NCI-H1048 (cell line): ENCODE measurements at places on chromosomes 6 and 20.

DNA sequence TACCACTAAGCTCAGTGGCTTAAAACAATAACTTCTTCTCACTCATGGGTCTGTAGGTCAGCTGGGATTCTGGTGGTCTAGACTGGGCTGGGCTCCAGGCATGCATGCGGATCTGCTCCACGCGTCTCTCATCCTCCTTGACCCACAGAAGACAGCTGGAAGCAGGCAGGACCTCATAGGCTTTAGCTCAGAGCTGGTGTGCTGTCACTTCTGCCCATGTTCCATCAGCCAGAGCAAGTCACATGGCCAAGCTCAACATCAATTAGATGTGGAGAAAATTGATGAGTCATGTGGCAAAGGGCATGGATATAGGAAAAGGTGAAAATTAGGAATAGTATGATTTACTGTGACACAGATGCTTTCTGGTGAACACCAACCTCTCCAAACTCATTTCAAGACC lies 57.4 kb upstream of the PSMF1 start:
- no peak for DNase-seq

DNA sequence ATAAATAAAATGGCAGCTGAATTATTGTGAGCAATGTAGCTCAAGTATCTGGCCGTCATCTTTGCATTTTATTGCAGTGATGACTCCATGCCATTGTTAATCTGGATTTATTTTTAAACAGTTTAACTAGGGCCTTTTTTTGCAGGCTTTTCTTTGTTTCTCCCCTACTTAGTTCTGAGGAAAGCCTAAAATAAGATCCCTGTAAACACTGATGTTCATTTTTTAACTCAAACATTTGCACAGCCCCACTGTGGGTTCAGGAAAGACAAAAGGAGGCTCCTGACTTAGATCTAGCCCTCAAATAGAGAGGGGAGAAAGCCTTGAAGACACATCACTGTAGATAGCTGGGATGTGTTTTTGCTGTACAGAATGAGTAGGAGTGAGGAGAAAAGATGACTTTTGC lies 69.2 kb downstream of the PLEKHG1 start:
- no peak for DNase-seq

GRCh38 chr6:4303638-4304037 lies 168.3 kb upstream of the ECI2 start:
- no peak for DNase-seq

- no peak for DNase-seq
These were observed 30.3 kb downstream of the BANF2 start for GRCh38 chr20:17730071-17730470.

GRCh38 chr6:29992807-29993206 lies 50.5 kb downstream of the HLA-A start:
- DNase-seq, result no peak

- DNase-seq, result peak; percentile 6
These were observed 874.2 kb downstream of the TFAP2A start for GRCh38 chr6:9540534-9541126.

DNA sequence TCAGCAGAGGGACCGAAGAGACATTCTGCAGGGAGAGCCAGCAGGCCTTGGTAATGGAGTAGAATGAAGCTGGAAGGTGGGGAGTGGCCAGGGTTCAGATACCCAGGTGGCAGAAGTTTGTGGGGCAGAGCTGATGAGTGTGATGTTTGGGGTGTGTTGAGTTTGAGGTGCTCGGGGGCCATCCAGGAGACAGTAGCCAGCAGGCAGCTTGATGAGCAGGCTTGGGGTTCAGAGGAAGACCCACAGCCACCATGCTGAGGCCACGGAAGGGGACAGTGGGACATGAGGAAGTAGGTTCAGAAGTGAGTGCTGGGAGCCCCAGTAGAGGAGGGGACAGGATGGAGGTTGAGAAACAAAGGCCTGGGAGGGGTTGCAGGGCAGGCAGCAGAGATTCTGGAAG lies 11.1 kb upstream of the FOXS1 start:
- no peak for DNase-seq

DNA sequence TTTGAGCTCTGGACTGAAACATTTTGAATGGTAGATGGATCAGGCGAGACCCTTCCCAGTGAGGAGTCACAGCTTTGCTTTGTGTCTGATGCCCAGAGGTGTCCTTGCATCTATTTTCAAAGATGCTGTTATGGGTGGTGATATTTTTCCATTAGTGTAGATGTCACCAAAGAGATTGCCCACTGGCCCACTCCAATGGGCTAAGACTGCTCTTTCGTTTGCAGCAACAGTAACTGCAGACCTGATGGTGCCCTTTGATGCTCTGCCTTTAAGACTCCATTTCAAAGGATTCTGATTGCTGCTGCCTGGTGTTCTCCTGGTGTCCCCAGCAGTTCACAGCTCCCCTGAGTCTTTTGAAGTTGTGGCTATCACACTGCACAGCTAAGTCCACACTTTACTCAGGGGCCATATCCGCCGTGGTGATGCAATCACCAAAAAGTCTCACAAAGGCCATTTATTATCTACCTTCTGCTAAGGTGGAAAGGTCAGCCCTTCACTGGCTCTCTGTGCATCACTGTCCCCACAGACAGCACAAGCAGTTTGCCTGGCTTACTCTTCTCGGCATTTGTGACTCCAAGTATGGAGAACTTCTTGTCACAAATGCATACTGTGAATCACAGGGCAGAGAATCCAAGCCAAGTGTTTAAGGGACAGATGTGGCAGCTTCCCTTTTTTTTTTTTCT lies 56.4 kb downstream of the NOX3 start:
- no peak for DNase-seq

DNA sequence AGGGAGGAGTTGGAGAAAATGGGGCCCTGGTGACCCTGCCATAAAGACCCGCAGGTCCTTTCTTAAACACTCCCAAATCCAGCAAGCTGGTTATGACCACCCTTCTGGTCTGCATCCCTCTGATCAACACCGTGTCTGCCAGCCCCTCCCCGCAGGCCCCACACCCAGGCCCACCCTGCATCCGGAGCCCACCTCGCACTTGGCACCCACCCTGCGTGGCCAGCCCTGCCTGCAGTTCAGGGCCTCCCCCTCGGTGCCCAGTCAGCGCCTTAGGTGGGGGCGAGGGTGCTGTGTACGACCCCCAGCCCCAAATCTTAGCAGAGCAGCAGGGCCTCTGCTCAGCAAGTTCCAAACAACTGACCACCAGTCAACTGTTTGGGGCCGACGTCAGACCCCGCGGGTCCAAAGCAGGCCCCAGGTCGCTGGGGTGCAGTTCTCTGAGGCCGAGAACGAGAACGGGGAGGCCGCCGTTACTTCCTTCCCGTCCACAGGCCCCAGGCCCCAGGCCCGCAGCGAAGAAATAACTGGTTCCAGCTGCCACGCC lies 1.2 kb downstream of the ACSS1 start:
- DNase-seq, result no peak

- no peak for DNase-seq
These were observed 2.3 kb upstream of the INSM1 start for GRCh38 chr20:20365480-20366161.

DNA sequence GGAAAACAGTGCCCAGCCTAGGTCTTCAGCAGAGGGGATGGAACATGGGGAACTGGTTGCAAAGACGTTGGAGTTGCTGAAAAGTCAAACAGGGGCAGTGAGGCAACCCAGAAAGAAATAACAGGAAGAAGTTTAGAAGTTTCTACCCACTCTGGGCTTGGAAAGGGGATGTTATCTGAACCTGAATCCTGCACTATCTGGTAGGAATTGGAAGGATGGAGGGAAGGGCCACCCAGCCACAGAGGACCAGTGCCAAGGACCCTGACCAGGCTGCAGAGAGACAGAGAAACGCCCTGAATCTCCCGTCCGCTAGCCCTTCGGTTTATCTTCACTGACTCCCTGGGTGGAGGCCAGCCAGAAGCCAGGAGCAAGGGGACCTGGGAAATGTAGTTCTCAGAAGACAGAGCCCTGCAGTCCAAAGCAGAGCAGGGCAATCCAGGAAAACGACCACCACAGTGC lies 217.3 kb upstream of the RREB1 start:
- no peak for DNase-seq

DNA sequence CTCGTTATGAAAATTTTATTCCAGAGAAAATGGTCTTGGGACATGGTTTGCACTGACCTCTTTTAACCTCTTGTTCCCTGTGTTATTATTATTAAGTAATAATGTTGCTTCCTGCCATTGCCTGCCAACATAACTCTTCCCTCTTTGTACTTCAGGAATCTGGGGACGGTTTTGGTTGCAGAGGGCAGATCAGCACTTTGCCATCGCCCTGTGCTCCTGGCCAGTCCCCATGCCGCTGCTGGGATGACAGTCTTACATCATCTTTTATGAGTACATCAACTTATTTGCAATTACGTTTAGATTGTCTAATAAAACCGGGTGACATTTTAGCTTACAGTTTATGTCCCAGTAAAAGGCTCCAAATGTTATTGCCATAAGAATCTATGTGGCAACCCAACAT lies 157.2 kb downstream of the CDH26 start:
- DNase-seq, result no peak

- DNase-seq, result no peak
These were observed 2.4 kb upstream of the CST1 start for GRCh38 chr20:23753194-23753548.

GRCh38 chr20:46400253-46400652 lies 6.2 kb downstream of the ELMO2 start:
- DNase-seq, result no peak
